Epithelial cell of esophagus (primary cell): ENCODE measurements at places on chromosomes 6 and 20.

GRCh38 chr6:134414793-134415192, 96.9 kb upstream of the SGK1 start:
- DNase-seq: no peak

DNA sequence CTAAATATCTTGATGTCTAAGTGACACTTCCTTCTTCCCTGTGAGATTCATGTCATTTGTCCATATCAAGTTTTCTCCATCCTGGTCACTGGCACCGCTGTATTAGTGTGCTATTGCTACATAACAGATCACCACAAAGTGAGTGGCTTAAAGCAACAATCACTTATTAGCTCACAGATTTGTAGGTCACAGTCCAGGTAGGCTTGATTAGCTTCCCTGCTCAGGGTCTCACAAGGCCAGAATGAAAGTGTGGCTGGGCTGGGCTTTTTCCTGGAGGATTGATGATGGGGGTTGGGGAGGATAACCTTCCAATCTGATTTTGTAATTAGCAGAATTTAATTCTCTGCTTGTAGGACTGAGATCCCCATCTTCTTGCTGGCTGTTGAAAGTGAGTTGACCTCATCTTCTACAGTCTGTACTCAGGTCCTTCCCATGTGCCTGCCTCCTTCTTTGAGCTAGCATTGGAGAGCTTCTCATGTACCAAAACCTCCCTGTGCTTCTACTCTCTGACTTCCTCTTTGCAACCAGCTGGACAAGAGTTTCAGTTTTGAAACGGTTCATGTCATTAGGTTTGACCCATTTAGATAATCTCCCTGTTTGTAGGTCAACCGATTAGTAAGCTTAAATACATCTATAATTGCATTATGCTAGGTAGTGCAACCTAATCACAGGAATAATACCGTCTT, 152.4 kb upstream of the MAN1A1 start:
- DNase-seq: no peak

GRCh38 chr20:61875221-61875885, 190.3 kb downstream of the TAF4 start:
- DNase-seq: no peak

GRCh38 chr6:2432292-2432691, 186.9 kb upstream of the GMDS start:
- peak; percentile 93 for DNase-seq

GRCh38 chr6:281469-282103, 10.7 kb upstream of the DUSP22 start:
- no peak for DNase-seq

GRCh38 chr6:97262676-97263075, 20.3 kb downstream of the MMS22L start:
- no peak for DNase-seq

- peak; percentile 54 for DNase-seq
These were observed 172.8 kb upstream of the ARG1 start for GRCh38 chr6:131400054-131400778.

DNA sequence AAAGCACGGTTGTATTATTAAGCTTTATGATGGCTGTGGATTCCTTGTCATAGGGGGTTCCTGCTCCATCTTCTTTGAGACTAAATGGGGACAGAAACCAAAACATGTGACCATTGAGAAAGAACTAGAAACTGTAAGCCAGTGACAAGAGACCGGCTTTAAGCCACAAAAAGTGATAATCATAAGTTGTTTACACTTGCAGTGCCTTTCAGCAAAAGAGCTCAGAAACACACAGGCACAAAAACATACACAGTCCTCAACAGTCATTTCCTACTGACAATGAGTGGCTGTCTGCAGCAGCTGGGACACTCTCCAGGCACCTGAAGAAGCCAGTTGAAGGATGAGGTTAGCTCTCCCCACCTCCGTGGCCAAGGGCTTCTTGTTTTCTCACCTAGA, 20.0 kb upstream of the UBE2J1 start:
- DNase-seq: no peak

DNA sequence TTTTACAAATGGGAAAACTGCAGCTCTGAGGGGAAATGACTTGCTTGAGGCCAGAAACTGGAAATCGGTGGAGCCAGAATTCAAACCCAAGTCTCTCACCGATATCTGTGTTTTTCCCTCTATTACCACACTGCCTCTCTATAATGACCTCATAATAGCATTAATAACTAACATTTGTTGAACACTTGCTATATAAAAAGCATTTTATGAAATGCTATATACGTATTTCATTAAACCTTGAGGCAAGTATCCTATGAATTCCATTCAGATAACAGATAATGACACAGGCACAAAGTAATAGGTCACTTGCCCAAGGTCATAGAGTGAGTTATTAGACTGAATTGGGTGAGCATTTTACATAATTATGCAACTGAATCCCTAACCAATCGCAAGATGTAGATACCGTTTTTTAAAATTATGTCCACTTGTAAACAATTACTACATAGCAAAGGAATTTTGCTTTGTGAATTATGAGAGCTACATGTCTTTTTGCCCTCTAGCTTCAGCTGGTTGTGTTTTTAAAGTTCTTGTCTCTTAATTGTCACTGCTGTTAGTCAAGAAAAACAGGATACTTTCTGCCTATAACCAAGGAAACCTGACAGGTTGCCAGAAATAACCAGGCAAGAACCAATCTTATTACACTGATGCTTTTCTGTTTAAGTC, 4.7 kb downstream of the DSN1 start:
- peak; percentile 26 for DNase-seq

- no peak for DNase-seq
These were observed 38.8 kb upstream of the SIRPA start for GRCh38 chr20:1856424-1856823.

GRCh38 chr6:1625794-1626435, 16.2 kb downstream of the FOXC1 start:
- no peak for DNase-seq

DNA sequence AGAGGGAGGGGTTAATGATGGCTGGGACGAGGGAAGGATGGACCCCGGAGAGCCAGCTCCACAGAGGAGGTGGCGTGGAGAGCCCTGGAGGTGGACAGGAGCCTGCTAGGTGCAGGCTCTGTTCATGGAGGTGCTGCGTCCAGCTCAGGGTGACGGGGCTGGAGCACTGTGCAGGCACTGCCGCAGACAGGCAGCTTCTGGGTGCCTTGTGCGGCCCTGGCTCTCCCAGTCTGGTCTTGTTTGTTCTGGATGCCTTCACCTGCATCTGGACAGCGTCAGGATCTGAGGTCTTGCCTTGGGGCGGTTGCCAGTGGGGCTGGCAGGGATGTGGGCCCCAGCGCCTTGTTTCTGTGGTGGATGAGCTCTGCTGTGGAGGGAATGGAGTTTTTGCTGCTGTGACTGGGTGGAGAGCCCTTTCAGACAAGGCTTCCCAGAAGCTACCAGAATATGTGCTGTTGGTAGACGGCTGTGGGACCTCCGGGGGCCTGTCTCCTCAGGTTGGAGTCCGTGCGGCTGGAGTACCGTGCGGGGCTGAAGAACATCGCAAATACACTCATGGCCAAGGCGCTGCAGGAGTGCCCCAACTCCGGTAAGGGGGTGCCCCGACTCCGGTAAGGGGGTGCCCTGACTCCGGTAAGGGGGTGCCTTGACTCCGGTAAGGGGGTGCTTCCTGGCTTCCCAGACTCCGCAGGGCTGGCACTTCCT, 7.8 kb upstream of the C20orf204 start:
- no peak for DNase-seq

GRCh38 chr6:156917213-156917612, 140.0 kb downstream of the ARID1B start:
- DNase-seq: no peak
